Inflammatory macrophage treated with lipopolysaccharide for 1 hour (primary cell): ENCODE measurements at places on chromosomes 2 and 18.

DNA sequence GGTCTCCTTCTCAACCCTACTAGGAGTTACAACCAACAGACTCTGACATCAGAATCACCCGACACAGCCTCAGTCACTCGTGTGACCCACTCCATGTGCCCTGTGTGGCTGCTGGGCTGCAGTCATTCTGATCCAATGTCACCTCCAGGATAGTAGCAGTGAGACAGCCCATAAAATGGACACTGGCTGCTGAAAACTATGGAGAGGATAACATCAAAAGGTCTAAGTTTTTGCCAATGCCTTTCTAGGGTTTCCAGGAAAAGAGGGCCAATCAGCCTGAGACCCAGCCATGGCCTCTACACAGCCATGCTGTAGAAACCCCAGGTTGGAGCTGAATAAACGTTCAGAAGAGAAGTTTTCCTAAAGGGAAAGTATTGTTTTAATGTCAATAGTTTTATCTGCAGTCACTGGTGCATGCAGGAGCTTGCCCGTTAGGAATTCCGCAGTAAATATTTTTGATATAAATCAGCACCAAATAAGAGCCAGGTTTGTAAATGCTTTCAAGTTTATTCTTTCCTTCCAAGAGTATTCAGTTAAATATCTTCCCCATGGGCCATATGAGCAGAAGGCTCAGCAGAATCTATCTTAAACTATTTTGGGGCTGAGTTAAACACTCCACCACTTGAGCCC, 92.2 kb upstream of the PID1 start:
- DNase-seq, result no peak

- no peak for DNase-seq
Measured at GRCh38 chr2:60413069-60413813, 140.2 kb downstream of the BCL11A start.

GRCh38 chr2:128505150-128505490, 186.5 kb upstream of the HS6ST1 start:
- DNase-seq, result no peak

DNA sequence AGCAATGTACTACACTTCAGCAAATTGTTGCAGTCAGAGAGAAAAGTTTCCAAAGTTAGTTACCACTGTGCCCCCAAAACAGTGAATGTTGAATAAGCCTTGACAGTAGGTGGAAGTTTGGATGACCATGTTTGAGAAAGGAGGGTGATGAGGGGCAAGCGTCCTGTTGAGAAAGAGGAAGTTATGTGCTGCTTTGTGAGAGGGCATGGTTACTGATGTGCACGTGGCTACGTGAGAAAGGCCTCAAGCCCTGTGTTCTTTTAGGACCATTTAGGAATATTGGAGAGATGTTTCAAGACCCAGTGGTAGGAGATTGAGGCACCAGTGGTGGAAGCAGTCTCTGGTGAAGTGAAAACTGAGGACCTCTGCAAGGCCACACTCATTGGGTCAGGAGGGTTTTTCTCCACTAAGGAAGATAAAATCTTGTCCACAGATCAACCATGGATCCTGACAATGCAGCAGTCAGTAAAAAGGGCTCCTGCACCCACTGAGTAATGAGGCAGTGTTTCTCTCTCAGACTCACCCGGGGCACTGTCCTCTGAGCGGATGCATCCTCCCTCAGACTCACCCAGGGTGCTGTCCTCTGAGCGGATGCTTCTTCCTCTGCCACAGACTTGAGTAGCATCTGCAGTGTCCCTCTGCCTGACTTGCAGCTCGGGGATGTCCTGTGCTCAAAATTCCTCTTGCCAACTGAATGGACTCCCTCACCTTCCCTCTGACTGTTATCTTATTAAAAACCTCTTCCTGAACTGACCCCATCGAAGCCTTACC, 34.7 kb upstream of the ACTR3 start:
- DNase-seq, result peak; percentile 66

DNA sequence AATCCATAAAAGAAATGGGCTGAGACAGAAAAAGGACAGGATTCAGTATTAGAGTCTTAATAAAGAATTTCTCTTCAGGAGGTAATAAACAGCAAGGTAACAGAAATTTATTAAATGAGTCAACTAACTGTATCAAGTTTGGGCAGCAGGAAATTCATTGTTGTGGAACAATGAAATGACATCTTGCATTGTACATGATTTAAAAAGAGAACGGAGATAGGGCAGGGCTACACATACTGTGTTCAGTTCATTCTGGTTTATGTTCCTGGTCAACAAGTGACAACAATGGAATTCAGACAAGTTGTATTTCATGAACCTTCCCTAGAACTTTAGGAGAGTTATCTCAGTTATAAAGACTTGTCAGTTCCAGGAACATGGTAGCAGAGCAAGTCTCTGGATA, 961.3 kb downstream of the SOCS6 start:
- DNase-seq, result no peak

GRCh38 chr2:39949131-39949530, 170.1 kb upstream of the THUMPD2 start:
- DNase-seq, result no peak

DNA sequence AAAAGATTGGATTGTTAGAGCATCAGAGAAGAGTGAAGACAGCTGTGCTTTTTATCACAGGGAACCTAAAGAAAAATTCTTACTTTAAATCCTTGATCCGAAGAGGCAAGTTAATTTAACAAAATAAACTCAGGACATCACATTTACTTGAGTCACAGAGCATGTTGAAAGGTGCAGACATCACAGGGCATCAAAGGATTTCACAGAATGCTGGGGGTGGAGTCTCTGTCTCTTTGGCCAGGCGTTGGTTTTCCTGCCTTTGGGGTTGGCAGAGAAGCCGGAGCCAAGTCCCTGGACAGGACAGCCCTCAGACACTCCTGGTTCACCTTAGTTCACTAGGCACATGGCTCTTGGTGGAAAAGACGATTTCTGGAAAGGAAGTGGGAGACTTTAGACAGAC, 56.3 kb downstream of the SH3RF3 start:
- no peak for DNase-seq

GRCh38 chr2:240912878-240913809, 7.0 kb downstream of the CROCC2 start:
- DNase-seq, result no peak

- no peak for DNase-seq
Measured at GRCh38 chr2:65026704-65027464, 29.3 kb upstream of the CEP68 start.

DNA sequence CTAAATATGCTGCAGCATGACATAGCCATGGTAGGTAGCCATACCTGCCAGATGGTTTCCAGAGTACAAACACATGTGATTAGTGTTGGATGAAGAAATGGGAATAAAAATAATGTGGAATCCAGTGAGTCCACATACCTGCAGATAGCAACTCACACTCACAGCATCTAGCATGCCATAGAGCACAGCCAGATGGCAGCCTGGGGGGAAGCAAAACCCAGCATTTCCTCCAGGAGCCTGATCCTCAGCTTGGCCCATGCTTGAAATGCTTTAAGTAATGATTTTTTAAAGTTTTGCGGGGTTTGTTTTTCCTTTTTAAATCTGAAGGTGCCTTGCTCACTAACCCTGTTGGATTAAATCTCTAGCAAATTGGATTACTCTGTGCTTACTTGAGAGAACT, 535.1 kb downstream of the STK39 start:
- DNase-seq, result no peak

DNA sequence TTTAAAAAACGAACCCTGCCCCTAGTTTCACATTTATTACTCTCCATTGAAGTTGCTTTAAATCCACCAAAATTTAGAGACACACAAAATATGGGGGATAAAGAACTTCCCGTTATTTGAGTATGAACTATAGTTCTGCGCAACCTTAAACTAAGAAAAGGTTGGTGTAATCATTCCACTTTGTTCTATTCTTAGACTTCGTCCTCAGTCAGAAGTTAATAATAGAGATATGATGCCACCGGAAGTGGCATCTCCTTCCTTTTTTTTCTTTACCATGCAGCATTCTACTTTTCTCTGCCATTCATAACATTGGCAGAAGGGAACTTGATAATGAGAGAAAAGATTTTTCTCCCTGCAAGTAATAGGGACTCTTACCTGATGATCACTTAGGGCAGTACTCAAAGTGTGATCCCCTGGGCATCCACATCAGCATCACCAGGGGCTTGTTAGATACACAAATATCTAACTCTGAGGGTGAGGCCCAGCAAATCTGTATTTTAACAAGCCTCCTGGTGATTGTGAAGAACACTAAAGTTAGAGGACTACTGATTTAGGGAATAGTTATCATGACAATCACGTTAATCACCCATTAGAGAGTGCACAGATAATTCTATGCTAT, 147.7 kb upstream of the DTNA start:
- no peak for DNase-seq

DNA sequence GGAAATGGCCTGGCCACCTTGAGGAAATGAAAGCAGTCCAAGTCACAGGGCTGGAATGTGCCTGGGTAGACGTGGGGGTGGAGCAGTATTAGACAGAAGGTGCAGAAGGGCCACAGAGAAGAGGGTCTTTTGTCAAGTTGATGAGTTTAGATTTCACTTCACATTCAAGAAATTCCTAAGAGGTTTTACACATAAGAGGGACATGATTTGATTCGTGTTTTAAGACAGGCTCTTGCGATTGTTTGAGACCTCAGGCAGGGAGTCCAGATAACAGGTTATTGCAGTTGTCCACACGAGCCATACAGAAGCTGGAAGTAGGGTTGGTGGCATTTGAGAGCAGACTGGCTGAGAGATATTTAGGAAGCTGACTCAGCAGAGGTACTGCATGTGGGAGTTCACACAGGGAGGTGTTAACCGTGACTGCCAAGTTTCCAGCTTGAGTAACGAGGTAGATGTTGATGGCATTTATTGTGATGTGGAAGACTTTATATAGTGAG, 64.6 kb downstream of the NEB start:
- no peak for DNase-seq

DNA sequence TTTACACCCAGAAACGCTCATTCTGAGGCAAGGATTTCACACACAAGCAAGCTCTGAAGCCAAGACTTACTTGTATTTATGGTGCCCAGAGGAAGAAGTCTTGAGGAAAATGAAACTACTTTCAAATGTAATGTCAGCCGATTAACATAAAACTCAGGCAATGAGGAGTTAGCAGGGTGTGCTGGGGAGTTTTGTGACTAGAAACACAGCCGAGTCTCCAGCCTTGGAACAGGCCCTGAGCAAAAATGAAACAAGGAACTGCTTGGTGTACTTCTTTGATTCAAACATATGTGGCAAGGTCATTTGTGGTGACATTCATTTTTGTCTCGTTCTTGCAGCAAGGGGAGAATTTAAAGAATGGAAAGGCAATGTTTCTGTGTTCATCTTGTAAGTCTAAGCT, 4.5 kb downstream of the DYTN start:
- DNase-seq, result peak; percentile 47

DNA sequence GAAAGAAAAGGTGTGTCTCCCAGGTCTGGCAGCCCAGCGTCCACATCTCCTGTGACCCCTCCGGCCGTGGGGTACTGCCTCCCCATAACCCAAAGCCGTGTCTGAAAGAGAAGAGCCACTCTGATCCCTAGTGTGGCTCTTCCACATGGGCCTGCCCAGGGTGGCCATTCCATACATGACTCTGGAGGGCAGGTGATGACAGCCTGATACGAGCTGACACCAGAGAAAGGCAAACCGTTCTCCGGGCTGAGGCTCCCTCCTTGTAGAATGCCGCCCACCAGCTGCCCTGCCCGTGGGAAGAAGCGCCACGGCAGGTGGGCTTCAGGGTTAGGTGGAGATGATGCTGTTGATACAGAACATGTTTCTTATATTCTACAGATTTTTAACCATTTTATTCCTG, 451.6 kb upstream of the SALL3 start:
- no peak for DNase-seq

GRCh38 chr18:7576685-7577084, 9.6 kb downstream of the PTPRM start:
- no peak for DNase-seq

DNA sequence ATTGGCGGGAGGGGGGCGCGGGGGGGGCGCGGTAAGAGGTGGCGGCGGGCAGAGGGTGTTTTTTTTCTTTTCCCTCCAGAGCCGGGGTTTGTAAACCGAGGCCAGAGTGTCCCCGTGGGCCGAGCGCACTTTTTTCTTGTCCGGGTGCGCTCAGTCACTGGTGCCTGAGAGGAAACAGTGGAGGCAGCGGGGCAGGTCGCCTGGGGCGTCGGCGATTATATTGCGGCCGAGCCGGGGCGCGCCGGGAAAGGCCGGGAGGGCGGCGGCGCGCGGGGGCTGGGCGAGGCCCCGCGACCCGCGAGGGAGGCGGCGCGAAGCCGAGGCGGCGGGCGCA, 275 bp downstream of the HOXD8 start:
- no peak for DNase-seq

DNA sequence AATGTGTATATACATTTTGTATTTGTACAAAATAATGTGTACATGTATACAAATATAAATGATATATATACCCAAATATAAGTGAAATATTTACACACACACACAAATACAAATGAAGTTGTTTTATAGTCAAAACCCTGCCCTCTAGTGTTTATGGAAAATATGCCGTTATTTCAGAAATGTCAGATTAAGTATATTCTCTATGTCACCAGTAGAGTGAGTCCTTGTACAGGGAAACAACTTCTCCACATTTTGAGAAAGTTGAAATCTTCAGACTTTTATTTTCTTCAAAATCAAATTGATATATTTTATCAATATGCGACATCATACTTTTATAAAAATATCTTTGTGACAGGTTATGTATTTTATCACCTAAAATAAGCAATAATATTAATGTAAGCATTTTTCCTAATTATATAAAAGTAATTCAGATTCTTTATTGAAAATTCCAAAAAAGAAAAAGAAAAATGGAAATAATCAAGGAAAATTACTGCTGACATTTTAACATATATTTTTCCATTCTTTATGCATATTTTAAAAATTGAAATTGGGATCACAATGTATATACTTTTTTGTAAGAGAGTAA, 22.4 kb downstream of the ARL6IP6 start:
- peak; percentile 80 for DNase-seq

DNA sequence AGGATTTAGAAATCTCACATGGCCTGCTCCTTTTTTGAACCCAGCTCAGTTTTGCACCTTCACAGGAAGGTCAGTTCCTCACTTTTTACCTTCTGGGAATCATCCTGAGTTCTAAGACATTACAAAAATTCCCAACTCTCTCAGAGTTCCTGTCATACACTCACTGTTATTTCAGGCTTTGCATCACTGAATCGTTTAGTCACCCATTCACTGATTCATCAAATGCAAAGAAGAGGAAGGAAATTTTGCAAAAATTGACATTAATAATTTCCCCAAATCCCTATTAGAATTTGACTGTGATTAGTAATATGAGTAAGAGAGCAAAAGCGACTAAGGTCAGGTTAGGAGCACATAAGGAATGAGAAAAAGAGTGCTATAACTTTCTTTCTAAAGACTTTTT, 197.5 kb downstream of the PDE1A start:
- peak; percentile 52 for DNase-seq

- no peak for DNase-seq
Measured at GRCh38 chr2:241686324-241686649, 328 bp downstream of the DTYMK start.
